Stromal cell of bone marrow (primary cell): ENCODE measurements at places on chromosomes 7 and 10.

DNA sequence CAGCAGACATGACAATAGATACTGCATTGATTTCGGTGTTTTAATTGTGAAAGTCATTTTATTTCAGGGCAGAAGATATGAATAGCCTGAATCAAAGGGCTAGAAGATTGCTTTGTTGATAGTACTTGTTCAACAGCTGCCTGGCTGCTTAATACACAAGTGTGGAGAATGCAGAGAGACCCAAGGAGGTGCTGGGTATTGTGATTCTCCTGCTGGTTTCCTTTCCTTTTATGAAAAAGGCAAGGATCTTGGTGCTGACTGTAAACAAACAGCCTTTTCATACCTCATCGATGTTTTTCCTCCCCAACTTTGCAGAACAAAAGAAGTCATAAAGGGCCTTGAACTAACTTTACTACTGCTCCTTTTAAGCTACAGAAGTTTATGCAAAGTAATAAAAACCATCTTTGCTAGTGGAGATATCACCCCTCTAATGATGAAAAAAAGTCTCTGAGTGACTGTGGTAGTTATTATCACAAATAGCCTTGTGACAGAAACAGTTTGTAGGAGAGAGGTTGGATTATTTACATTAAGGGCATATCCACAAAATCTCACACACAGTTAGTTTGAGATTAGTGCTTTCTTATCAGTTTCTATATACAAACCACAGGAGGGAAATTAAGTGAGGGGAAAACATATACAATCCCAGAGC is 800.0 kb downstream of the LRMDA start:
- no peak for DNase-seq

DNA sequence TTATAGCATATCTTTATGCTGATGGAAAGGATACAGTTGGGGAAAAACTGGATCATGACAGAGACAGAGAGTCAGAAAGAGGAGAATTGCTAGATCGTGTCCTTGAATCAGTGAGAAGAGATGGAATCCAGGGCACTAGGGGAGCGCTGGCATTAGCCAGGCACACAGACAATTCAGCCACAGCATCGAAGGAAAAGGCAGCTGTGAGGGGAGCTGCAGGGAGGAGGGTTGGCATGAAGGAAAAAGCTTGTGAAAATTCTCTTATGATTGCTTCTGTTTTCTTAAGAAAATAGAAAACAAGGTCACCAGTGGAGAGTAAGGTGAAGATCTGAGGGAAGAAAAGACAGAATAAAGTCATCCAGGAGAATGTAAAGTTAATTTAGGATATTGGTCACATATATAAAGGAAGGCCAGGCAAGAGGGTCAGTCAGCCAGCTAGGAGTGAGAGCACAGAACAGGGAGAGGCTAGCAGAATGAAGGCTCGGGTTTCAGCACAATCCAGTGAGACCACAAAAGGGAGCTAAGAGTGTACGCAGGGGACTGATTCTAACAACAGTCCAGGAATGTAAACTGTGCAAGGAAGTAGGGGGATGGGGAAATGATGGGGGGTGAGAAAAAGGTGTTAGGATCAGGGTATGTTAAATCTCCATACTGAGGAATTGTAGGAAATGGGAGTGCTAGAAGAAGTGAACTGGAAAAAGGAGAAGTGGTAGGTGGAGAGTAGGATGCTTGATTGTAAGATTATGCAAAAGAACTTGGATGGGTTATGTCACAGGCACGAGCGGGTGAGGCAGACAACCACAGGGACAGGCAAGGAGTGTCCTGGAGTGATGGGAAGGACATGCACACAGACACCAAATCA is 112.0 kb downstream of the RNF32 start:
- DNase-seq, result peak; percentile 7

GRCh38 chr10:47323636-47324296 is 1.5 kb downstream of the GDF2 start:
- no peak for DNase-seq

DNA sequence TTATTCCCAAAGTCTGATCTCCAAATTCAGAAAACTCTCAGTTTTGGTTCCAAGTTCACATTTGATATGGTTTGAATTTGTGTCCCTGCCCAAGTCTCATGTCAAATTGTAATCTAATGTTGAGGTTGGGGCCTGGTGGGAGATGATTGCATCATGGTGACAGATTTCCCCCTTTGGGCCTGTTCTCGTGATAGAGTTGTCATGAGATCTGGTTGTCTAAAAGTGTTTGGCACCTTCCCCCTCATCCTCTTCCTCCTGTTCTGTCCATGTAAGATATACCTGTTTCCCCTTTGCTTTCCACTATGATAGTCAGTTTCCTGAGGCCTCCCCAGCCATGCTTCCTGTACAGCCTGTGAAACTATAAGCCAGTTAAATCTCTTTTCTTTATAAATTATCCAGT is 138.6 kb downstream of the ARL4A start:
- no peak for DNase-seq

GRCh38 chr7:76074972-76075370 is 27.1 kb downstream of the MDH2 start:
- DNase-seq, result no peak

DNA sequence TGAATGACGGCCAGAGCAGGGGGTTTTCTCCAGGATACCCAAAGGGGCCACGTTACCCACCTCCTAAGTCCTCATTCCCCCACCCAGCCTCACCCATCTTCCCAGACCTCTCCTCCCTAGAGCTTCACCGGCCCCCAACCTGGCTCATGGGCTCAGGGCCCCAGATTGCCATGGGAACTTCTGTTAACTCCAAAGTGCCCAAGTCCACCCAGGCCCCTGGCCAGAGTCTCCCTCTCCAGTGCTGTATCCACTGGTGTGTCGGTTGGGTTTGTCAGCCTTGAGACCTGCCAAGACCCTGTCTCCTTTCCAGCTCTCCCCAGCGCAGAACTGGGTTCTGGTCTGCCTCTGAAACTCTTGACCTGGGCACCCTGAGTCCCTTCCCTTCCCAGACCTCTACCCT is 37.1 kb upstream of the ZMIZ2 start:
- no peak for DNase-seq

GRCh38 chr10:91050371-91051034 is 129.6 kb upstream of the ANKRD1 start:
- DNase-seq, result no peak

DNA sequence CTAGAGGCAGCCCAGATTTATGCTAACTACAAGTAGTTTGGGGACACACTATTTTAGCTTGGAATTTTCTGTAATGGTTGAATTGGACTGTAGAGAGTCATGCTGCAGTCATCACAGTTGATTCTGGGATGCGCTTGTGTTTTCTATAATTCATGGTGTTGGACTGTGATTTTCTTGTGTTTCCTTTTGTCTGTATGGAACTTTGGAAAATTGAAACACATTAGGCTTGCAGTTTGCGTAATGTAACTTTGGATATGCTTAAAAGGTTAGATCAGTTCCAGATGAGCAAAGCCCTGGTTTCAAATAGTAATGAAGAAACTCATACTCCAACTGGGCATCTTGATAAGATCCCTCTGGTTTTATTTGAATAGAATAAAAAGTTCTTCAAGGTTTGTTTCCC is 502.2 kb downstream of the ARL4A start:
- DNase-seq, result no peak

GRCh38 chr7:1019255-1019785 is 25.0 kb upstream of the GPR146 start:
- no peak for DNase-seq

DNA sequence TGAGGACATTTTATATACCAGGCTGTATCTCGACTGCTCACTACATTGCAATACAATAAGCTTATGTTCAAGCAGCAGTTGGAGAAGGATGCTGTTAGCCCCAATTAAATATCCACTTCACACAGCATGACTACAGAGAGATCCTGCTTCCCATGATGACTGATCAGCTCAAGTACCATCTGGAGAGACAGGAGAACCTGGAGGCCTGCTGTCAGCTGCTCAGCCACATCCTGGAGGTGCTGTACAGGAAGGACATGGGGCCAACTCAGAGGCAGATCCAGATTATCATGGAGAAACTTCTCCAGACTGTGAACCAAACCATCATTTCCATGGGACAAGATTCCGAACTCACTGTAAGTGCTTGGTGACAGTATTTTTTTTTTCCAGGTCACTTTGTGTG is 22.5 kb downstream of the RNF133 start:
- DNase-seq, result no peak

DNA sequence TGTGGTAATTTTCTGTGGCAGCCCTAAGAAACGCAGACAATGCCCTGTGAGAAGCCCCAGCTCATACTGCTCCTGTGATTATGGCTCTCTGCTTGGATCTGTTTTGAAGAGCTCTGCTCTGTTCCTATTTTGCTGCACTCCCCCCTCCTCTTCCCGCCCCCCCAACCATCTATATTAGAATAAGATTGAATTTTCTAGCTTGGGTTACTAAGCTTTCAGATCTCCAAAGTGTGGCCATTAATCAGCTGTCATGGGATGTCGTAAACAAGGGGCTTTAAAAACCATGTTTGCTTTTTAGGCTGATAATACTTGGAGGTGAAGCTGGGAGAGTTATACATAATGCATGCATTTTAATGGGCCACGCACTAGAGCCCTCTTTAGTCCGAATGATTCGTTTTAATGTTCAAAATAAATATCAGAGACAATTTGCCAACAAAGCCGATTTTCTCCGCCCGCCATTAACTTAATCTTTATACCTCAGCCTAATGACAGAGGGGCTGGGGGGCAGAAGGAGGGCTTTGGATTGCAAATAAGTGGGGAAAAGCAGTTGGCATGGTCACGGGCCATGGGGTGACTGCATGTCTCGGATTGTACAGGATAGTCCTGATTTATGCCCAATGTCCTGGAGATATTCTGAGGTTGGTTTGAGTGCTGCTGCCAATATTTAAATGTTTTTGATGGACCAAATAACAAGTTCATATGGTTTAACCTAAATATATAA is 165.5 kb downstream of the RPS24 start:
- no peak for DNase-seq

DNA sequence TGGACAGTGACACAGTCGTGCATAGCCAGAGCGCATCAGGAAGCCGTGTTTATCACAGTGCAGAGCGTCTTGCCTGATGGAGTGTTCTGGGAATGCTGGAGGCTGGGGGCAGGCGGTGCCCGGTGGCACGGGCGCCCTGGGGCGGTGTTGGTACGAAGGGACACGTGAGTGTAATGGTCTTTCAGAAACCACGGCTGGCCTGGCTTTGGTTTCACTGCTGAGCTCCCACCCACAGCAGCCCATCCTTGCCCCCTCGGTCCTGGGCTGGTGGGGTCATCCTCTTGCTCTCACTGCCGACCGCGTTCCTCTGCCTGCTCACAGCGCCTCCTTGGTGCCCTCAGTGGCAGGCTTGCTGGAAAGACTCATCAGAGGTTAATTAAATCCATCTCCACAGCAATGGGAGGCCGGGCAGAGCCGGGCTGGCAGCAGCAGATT is 50.6 kb downstream of the NKX6-2 start:
- DNase-seq, result no peak

DNA sequence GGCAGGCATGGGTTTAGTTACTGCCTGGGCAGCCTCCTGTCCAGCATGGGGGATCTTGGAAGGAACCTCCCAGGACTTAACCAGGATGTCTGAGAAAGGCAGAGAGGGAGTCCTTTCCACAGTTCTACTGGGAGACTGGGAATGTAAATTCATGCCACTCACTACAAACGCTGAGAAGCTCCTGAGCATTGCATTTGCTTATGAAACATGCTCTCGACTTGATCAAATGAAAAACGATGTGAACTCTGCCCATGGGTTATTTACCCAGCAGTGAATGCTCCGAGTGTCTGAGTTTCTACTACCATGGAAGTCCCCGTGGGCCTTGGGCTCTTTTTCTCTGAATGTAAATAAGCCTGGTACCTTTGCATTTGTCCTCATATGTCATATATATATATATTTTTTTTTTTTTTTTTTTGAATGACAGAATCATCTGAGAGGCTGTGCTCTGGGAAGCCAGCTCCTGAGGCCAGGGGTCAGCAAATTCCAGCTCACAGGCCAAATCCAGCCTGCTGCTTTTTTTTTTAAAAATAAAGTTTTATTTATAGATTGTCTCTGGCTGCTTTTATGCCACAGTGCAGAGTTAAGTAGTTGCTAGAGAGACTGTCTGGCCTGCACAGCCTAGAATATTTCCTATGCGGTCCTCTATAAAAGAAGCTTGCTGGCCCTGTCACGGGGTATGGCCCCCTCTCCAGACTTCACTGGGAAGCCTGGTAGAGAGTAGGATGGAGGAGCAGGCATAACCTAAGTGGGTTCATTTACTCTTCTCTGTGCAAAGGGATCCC is 21.4 kb upstream of the RAPGEF5 start:
- DNase-seq, result no peak

DNA sequence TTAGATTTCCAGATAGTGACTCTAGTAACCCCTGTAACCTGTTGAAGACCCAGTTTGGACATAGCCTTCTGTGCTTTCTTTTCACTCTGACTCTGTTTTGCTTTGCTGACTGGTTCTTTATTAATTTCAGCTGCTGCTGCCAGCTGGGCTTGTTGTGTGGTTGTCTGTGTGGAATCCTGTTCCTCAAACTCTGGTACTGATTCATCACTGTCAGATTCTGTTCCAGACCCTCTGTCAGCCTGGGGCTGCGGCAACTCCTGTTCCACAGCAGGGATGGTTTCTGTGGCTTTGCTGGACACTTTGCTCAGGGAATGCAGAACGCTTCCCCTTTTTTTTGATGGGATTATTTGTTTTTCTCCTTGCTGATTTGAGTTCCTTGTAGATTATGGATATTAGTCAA is 104.9 kb downstream of the SEC23IP start:
- DNase-seq, result no peak

- no peak for DNase-seq
Measured at GRCh38 chr7:70098133-70098561, 499.9 kb downstream of the AUTS2 start.

DNA sequence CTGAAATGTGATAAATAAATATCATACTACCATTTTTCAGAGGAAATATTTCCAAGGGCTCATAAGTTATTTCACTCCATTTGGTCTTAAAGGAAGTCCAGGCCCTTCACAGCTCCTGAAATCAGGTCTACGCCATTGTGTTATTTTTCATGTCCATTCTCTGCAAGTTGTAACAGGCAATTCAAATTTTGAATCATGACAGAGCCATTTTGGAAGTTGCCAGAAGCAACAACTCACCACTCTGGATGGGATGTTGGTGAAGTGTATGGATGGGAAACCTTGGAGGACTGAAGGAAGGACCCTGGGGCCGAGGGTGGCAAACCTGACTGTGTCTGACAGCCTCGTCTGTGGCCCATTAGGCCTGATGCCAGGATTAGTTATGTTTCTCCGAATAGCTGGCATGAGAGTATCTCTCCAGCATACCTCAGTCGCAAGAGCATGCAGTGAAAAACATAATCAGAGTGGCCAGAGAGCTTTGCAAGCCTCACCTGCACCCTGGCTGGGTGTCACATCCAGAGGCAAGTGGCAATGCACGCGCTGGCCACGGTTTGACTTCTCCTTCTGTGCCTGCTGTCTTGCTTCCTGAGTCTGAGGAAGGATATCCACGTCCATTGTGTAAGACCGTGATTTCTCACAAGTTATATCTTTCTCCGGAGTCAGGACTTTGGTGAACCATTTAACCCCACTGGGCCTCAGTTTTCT is 87.1 kb downstream of the NRP1 start:
- DNase-seq, result no peak
